ENCODE measurements at places on chromosomes 7 and 10.
A peak's percentile ranks its signal among the peaks of the same experiment; 100 is the strongest.

- no peak for DNase-seq
Measured at GRCh38 chr7:1641173-1641572, 28.9 kb upstream of the ELFN1 start.

- peak; percentile 30 for DNase-seq
Measured at GRCh38 chr10:116723428-116724281, 18.7 kb downstream of the HSPA12A start.

DNA sequence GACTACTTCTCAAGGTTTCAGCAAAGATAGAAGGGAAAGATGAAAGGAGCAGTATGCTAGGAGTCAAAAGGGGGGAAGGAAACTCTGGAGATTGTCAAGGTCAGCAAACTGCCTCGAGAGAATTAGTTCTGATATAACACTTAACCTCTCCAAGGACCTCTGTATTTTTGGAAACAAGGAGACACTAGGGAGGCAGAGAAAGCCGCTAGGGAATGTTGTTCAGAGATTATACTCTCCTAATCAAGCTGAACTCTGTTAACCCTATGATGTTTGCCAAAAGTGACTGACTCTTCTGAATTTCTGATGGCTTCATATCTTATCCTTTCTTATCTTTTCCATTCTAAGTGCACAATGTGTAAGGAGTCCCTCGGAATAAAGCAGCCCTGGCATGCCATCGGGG lies 27.1 kb downstream of the CREM start:
- DNase-seq = no peak

- no peak for DNase-seq
Measured at GRCh38 chr7:17229228-17229627, 69.2 kb upstream of the AHR start.

DNA sequence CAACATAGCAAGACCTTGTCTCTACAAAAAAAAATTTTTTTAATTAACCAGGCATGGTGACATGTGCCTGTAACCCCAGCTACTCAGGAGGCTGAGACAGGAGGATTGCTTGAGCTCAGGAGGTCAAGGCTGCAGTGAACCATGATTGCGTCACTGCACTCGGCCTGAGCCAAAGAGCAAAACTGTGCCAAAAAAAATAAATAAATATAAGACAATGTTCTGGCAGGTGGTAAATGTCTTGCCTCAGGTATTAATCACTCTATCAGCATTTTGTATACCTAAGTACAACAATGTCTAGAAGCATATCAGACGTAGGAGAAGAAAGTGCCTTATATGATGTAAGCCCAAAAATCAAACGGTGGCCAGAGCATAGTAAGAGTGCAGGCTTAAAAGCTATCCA lies 427.8 kb upstream of the C7orf33 start:
- DNase-seq = no peak

- DNase-seq = no peak
Measured at GRCh38 chr10:114685456-114685855, 27.4 kb upstream of the ABLIM1 start.

GRCh38 chr7:81159402-81159801 lies 240.6 kb upstream of the SEMA3C start:
- DNase-seq = no peak

DNA sequence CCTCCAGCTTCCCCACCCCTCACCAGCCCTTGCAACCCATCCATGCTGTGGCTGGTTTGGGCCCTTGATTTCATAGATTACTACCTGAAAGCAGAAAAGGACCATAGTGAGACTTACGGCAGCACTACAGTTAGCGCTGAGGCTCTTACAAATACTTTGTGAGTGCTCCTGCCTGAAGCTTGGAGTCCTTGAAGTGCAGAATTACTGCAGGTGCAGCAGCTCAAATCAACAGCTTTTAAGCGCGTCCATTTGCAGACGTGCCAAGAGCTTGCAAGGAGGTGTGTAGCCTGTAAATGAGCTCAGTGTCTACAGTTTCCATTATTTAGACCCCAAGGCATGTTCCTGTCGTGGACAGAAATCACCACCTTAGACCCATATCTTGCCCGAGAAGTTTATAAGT lies 103.0 kb downstream of the CELF2 start:
- DNase-seq = no peak

DNA sequence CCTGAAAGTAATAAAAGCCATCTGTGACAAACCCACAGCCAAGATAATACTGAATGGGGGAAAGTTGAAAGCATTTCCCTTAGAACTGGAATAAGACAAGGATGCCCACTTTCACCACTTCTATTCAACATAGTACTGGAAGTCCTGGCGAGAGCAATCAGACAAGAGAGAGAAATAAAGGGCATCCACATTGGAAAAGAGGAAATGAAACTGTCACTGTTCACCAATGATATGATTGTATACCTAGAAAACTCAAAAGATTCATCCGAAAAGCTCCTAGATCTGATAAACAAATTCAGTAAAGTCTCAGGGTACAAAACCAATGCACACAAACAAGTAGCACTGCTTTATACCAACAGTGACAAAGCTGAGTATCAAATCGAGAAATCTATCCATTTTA lies 581.7 kb upstream of the TEX47 start:
- no peak for DNase-seq

DNA sequence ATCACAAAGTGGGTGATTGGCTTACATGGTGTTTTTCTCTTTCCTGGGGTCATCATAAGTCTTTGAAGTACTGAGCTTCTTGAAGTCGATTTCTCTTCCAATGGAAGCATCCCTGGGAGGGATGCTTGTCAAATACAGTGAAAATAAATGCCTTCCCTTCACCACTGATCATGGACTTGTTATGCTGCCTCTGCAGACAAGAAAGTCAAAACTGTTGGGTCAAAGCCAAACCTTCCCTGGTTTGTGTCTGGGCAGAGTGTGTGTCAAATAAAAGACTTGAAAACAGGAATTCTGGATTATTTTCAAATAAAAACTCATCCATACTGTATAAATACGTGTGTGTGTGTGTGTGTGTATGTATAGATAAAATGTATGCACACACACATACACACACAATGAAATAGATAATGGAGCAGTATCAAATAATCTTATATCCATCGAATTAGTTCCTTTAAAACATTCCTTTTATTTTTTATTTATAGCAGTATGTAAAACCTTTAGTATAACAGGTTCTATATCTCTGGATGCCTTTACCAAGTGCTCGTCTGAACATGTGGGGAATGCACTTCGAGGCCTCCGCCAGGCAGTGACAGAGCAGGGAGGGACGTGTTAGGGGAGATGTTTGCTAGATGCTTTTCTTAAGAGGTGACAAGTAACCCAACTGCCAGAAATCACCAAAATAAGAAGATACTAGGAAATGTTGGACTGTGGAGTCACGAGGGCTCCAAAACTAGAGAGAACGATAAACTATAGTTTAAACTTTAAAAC lies 27.2 kb upstream of the WNT16 start:
- no peak for DNase-seq

DNA sequence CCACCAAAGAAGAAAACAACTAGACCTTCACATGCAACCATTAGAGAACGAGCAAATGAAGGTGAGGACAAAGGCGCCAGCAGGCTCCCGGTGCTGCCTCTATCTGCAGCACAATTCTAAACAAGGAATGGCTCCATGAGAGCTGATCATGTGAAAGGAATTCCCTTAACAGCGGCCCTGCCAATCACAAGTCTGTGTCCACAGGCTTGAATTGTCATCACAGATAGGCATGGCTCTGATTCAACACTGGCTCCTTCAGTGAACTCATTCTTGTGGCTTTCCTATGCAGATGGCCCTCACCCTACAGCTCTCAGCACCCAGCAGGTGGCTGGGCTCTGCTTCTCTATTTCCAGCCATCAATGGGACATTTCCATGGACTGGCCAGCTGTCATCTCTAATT lies 36.2 kb downstream of the LAMB1 start:
- no peak for DNase-seq

GRCh38 chr7:20776942-20777341 lies 9.7 kb downstream of the SP8 start:
- DNase-seq = no peak

- no peak for DNase-seq
Measured at GRCh38 chr7:95843286-95843685, 70.9 kb downstream of the DYNC1I1 start.

DNA sequence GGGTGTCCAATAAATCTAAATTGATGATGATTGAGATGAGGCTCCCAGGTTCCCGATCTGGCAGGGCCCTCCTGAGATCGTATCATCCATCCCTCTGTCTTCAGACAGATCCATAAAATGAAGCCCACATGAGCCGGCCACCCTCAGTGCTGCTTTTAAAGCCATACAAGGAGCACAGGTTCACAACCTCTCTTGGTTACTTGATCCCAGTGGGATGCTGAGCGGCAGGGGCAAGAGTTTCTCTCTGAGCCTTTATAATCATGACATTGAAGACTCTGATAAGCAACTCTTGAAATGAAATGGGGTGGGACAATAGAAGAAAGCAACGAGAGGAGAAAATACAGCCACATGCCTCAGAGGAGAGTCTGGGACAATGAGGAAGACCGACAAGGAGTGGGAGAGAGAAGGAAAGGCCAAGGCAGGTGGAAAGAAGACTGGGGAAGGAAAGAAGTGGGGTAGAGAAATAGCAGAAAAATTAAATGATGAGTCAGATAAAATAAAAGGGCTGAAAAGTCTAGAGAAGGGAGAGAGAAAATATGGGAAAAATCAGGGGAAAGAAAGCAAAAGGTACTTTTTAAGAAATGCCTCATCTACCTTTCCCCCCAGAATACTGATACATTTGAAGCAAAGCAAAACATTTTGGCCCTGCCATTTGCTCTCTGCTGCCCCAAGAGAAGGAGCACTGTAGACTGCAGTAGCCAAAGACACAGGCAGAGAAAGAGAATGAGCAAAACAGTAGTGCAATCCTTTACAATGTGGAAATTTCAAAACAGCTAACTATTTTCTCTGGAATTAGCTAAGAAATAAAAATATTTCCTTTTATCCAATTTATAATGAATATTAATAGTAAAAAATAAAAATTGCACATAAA lies 14.6 kb downstream of the GBX1 start:
- no peak for DNase-seq

- no peak for DNase-seq
Measured at GRCh38 chr10:6781133-6781770, 201.2 kb upstream of the PRKCQ start.

DNA sequence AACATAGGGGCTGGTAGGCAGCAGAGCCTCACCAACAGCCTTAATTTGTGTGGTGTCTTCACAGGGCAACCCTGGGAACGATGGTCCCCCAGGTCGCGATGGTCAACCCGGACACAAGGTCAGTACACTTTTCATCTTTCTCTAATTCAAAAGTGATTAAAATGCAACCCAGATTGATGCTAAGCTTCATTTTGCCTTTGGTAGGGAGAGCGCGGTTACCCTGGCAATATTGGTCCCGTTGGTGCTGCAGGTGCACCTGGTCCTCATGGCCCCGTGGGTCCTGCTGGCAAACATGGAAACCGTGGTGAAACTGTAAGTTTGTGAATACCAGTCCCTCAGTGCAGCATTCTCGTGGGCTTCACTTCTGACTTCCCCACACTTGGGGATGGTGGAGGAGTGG lies 30.9 kb downstream of the COL1A2 start:
- no peak for DNase-seq

- DNase-seq = no peak
Measured at GRCh38 chr7:157003756-157004520, 6.5 kb downstream of the MNX1 start.

GRCh38 chr7:134701272-134701671 lies 54.6 kb downstream of the BPGM start:
- DNase-seq = peak; percentile 13

- DNase-seq = no peak
Measured at GRCh38 chr10:50993771-50994251, 80.5 kb upstream of the PRKG1 start.

GRCh38 chr7:85164376-85164775 lies 22.5 kb downstream of the SEMA3D start:
- DNase-seq = no peak

All from CD8-positive, alpha-beta memory T cell (primary cell).